ENCODE measurements at places on chromosomes 7 and 10.
A peak's percentile ranks its signal among the peaks of the same experiment; 100 is the strongest.

GRCh38 chr7:70072220-70072619, 473.9 kb downstream of the AUTS2 start:
- peak; percentile 19 for DNase-seq

DNA sequence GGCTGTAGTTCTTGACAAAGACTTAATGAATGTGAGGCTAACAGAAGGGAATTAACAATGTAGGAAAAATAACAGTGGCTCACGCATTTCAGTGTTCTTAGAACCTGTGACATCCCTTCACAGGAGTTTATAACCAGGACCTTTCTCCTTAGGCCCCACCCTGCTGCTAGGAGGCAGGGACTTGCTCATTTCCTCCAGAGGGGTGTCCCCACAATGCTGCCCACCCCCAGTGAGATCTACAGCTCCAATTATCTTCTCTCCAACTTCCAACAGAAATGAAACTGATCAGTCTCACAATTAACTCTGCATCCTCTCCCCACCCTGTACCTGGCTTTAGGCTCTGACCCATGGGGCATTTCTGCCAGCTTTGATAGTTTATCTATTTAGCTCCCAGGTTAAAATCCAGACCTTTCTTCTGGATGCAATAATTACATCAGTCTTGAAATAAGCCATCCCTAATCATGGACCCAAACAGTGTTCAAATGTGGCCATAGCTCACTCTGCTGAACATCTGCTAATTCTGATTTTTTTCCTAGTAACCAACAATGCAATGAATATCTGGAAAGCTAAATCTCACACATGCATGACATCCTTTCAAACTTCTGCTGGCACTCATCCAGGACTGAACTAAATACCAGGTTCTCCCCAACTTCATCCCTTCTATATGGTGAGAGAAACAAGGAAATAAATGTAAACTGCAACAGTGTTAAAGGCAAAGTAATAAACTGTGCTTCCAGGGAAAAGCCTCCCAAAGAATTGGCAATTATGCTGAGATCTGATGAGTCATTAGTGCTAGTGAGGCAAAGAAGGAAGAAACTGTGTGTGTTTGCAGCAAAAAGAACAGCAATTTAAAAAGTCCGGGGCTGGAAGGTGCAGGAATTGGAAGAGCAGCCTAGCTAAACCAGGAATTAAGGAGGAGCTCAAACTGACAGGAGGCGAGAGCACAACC, 64.6 kb downstream of the HERPUD2 start:
- no peak for DNase-seq

DNA sequence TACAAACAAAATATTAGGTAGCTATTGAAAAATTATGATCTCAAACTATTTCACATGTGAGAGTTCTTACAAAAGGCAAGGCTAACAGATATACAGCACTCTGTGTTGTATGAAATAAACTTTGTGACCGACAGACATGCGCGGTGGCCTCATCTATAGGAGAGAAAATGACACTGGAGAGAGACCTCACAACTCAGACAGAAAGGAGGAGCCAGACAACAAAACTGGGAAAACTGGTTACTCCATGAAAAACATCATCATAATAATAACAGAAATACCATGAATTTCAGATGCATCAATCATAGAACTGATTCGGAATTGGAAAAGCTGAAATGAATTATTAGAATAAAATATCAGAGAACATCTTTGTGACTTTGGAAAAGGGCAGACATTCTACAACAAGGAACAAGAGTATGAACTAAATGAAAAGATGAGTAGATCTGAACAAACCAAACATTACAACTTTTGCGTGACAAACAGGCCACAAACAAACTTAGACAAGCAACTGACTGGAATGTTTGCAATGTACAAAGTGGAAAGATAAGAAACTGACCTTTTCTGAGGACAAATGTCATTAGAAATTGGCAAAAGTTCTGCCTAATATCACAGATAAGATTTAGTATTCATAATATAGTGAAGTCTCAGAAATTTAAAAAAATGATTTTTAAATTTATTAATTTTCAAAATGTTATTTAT, 69.3 kb downstream of the TNS3 start:
- DNase-seq: no peak

- no peak for DNase-seq
Measured at GRCh38 chr7:144470078-144470477, 66.6 kb upstream of the NOBOX start.

DNA sequence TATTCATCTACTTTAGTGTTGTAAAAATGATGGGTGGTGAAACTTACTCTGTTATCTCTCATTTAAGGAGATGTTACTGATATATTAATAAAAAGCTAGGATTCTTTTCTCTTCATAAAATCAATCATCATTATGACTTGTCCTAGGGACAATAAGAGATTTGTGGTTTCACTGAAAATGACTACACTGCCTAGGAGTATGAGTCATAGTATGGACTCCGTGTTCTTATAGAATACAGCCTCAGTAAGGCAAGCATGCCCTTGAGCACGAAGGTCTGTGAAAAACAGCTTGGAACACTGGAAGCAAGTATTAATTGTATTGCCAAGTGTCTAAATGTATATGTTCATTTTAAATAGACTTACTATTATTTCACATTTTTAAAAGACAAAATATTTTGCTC, 749.2 kb upstream of the PCDH15 start:
- no peak for DNase-seq

GRCh38 chr7:139735466-139735865, 42.3 kb downstream of the HIPK2 start:
- DNase-seq: no peak

DNA sequence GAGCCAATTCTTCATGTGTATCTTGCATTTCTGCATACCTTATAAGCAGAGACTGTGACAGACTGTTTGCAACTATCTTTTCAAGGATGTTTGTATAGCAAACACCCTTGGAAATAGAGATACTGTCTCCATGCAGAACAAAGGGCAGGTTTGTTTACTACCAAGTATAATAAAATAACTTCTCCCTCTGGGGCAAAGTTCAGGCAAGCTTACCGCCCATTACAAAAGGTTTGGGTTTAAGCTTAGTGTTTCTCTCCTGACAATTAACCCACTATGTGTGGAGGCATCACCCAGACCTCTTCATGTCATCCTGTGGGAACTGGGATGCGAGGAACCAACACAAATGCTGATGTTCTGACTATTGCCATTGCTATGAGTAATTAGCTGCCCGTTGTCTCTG, 479.1 kb upstream of the ZMIZ1 start:
- no peak for DNase-seq

DNA sequence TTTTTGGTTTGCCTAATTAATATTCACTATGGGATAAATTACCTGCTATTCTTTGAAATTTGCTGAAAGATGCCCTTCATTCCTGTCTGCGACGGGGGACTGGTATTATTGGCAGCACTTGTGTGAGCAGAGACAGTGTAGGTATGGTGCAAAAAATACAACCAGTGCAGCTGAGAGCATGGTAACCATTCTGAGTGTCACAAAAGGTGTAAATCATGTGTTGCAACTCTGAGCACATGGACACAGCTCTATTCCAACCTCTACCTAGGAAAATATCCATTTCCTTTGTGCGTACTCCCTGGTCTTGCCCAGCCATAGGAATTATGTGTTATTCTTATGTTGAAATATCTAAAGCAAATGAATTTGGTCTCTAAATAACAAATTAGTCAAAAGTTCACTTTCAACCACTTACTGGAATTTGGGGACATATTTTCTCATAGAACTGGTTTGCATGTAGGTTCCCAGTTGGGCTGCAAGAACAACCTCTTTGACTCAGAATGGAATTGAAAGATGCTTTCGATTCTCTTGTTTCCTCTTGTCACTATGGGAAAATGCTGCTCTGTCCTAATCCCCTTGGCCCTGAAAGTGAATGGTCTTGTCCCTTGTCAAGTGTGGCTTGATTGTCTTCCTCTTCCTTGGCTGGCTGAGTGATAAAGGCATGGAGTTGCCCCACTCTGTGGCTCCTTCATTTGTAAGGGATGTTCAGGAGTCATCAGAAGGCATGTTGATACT, 57.0 kb downstream of the CELF2 start:
- peak; percentile 86 for DNase-seq

GRCh38 chr7:135326636-135327280, 93.1 kb downstream of the STRA8 start:
- DNase-seq: no peak

GRCh38 chr10:61271127-61271780, 181.9 kb downstream of the TMEM26 start:
- DNase-seq: no peak

DNA sequence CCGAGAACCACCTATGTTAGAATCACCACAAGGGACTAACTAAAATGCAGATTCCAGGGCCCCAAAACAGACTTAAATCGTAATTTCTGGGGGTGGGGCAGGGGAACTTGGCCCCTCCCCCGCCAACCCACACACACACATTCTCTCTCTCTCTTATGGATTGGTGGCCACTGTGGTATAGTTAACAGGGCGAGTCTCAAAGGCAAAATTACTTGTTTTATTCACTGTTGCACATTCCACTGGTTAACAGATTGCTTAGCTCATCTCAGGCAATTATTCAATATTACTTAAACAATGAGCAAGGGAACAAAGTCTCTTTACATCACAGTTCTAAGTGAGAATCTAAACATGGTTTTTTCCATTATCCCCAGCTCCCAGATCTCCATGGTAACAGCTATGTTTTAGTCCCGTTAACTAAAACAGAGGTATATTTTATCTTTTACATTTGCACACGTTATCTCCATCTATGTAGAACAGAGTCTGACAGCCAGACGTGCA, 38.5 kb downstream of the IGF2BP3 start:
- no peak for DNase-seq

- no peak for DNase-seq
Measured at GRCh38 chr7:4837041-4837802, 24.6 kb downstream of the PAPOLB start.

- DNase-seq: no peak
Measured at GRCh38 chr10:85537561-85537960, 829.0 kb downstream of the GRID1 start.

GRCh38 chr10:79264942-79265341, 82.3 kb upstream of the PPIF start:
- DNase-seq: peak; percentile 43

DNA sequence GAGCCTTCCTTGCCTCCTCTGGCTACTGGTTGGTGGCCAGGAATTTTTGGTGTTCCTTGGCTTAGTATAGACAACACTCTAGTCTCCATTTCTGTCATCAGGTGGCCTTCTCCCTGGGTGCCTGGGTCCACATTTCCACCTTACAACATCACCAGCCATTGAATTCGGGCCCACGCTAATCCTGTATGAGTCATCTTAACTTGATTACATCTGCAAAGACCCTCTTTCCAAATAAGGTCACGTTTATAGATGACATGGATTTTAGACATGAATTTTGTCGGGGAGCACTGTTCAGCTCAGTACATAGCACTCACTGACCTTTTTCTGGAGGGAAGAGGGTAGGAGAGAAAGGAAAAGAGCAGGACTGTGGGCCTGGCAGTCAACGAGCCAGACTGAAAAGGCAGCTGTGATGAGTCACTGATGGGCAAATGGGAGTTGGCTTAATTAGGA, 39.4 kb downstream of the MMRN2 start:
- no peak for DNase-seq

GRCh38 chr10:82400841-82401240, 525.8 kb downstream of the NRG3 start:
- DNase-seq: no peak

DNA sequence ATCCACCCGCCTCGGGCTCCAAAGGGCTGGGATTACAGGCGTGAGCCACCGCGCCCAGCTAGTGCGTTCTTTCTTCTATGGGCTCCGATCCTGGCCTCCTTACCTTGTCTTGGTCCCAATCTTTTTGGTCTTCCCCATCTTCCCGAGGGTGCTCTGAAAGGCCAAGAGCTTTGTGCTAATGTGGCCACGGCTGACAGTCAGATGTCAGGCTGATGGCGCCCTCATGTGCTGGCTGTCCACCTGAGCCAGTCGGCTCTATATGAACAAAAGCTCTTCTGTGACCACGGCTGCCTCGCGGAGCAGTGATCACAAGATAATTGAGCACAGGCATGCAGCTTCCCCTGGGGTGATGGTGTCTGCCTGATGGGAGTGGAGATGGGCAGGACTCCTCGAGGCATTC, 11.0 kb upstream of the AHCYL2 start:
- DNase-seq: peak; percentile 71

DNA sequence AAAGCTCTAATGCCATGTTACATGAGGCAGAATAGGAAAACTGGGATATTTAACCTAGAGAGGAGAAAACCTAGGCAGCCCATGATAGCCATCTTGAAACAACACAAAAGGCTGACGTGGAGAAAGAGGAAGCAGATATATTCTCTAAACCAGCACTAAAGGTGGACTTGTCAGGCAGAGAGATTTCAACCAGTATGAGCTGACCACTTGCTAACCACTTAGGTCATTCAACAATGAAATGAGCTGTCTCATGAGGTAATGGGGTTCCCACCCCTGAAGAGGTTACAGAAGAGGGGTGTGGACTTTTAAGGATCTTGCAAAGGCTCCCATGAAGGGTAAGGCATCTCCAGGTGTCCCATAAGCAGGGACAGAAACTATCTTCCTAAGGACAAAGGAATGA, 26.8 kb upstream of the EGR2 start:
- peak; percentile 33 for DNase-seq

GRCh38 chr7:24869572-24869971, 110.4 kb downstream of the OSBPL3 start:
- no peak for DNase-seq

GRCh38 chr7:64945503-64946175, 42.6 kb downstream of the ZNF273 start:
- no peak for DNase-seq

DNA sequence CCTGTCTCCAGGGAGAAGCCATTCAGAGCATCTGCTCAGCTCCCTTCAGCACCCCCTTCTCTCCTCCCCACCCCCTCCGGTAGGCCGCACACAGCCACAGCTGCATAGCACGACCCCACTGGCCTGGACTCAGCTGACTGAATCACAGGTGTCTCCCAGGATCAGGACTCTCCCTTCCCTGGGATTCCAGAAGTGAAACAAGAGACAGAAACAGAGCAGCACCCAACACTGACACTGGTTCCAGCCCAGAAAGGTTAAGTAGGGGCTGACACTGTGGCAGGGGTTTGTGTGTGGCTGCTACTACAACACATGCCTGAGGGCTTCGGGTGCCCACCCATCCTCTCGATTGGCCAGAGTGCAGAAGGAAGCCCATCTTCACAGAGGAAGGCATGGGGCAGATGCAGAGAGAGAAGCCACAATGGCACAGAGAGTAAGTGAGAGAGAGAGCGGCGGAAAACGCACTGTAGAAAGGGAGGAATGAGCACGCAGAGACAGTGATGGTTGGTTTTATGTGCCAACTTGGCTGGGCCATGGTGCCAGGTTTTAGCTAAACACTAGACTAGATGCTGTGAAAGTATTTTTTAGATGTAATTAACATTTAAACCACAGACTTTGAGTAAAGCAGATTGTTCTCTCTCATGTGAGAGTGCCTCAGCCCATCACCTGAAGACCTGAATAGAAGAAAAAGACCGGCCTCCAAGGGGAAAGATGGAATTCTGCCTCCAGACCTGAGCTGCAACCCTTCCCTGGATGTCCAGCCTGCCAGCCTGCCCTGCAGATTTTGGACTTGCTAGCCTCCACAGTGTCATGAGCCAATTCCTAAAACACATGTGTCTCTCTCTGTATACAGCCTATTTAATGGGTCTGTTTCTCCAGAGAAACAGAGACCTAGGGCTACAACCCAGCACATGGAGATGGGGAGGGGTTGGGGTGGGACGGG, 107.5 kb downstream of the GRB10 start:
- no peak for DNase-seq

Measured in GM12865 (cell line).